ENCODE measurements at places on chromosomes 4 and X.
A peak's percentile ranks its signal among the peaks of the same experiment; 100 is the strongest.

- no peak for DNase-seq
These were observed 24.3 kb downstream of the MAGEB17 start for GRCh38 chrX:16191605-16192004.

- no peak for DNase-seq
These were observed 21.6 kb downstream of the ENOPH1 start for GRCh38 chr4:82452026-82452425.

- DNase-seq, result no peak
These were observed 48.9 kb upstream of the ZNF518B start for GRCh38 chr4:10506077-10506476.

- DNase-seq, result peak; percentile 11
These were observed 225.8 kb upstream of the SPRY1 start for GRCh38 chr4:123170843-123171242.

- no peak for DNase-seq
These were observed 17.8 kb downstream of the LAS1L start for GRCh38 chrX:65516756-65517155.

- no peak for DNase-seq
These were observed 53.8 kb downstream of the CPLX1 start for GRCh38 chr4:772118-772517.

DNA sequence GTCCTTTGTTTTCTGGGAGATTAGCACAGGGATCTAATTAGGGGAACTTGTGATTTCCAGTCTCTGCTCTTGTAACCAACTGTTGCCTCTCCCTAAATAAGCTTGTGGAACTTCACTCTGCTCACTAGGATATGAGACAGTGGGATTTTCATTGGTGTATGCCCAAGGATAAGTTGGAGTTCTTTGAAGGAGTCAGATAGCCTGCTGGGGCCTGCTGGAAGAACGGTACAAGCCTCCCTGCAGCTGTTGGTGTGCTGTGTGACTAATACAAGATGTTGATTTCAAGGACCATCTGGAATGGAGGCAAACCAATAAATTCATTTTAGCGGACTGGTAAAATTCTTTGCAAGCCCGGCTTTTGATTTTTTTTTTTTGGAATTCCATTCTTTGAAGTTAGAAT is 167.0 kb downstream of the AASDH start:
- DNase-seq, result peak; percentile 6

GRCh38 chr4:56123051-56123450 is 174.3 kb downstream of the CEP135 start:
- no peak for DNase-seq

- DNase-seq, result no peak
These were observed 30.1 kb downstream of the RASSF6 start for GRCh38 chr4:73589887-73590801.

DNA sequence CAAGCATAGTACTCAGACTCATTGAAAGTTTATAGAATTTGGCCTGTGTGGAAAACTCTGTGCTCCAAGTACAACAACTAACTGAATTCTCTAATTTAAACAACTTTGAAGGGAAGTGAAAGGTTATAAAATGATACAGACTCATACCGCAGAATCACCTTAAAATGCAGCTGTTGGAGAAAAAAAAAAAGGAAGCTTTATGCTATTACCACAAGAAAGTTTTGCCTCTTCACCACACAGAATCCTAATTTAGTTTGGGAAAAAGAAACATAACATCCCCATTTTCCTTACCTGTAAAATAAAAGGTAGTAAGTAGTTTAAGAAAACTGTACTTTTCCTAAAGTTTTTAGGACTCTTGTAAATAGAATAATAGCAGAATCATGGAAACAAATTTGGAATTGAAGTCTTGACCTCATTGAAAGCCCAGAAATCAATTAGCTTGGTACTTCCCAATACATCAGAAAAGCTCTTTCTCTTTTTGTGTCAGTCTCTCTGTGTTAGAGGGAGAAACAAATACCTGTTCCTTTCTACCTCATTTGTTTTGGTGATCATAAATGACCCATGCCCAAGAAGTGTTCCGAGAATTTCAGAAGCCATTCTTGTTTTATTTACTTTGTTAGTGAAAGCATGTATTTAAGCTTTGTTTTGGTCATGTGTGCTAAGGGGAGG is 78.8 kb downstream of the NFKB1 start:
- no peak for DNase-seq

- DNase-seq, result no peak
These were observed 401 bp upstream of the EDNRA start for GRCh38 chr4:147480502-147480890.

DNA sequence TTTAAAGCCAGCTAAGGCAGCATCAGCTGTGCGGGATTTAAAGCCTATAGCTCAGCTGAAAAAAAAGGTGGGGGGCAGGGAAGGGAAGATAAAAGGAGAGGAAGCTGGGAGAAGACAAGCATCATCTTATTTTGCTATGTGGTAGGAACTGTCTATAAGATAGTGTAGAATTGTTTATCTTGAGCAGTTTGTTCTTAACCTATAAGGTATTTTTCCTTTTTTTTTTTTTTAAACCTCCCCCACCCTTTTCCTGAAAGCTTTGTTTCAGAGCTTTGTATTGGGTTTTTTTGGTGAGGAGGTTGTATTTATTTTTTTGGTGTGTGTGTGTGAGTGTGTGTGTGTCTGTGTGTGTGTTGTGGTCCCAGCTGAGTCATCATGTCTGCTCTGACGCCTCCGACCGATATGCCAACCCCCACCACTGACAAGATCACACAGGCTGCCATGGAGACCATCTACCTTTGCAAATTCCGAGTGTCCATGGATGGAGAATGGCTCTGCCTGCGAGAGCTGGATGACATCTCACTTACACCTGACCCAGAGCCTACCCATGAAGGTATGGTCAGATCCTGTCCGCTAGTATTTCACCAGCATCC is 531 bp downstream of the RUFY3 start:
- peak; percentile 87 for DNase-seq

DNA sequence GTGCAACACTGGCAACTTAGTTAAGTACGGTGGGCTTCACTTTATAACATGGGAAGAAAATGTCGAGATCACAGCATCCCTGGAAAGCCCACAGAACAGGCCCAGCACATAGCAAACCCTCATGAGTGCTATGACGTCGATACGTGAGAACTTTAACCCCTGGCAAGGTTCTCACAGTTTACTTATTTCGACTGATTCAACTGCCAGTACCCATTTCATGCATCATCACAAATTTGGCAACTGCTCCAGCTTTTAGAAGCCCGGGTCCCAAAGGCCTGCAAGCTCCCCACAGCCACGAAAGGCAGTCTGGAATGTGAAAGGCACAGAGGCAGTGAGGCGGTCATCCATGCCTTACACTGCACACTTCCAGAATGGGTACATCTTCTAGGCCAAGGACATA is 41.2 kb downstream of the RELL1 start:
- peak; percentile 64 for DNase-seq

DNA sequence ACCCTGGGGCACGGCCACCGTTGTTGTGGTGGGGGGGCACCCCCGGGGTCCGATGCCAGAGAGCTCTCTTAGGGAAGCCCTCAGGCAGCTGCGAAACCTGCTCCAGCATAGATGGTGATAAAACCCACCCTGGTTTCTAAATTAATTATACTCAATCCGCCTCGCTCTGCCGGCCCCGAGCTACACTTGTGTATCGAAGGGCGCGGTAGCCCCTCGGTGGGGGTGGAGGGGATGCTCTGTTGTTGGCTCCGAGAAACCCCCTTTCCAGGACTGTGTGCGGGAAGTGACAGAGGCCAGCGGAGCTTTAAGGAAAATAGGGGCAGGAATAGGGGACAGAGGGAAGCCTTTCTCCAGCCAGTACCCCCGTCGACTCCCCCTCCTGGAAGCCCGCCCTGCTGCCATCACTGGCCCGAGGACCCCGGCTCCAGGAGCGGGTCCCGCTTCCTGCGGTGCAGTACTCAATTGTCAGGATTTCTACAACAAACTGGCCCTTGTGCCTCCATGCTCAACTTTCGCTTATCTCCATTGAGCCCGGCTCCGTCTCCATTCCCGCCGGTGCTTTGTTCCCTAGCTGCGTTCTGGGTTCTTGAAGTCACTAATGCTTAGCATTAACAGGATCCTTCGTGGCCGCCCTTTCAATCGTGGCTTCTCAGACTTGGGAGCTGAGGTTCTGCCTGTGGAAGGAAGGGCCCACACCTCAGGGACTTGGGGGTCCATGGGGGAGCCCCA is 408.2 kb downstream of the BCOR start:
- no peak for DNase-seq

DNA sequence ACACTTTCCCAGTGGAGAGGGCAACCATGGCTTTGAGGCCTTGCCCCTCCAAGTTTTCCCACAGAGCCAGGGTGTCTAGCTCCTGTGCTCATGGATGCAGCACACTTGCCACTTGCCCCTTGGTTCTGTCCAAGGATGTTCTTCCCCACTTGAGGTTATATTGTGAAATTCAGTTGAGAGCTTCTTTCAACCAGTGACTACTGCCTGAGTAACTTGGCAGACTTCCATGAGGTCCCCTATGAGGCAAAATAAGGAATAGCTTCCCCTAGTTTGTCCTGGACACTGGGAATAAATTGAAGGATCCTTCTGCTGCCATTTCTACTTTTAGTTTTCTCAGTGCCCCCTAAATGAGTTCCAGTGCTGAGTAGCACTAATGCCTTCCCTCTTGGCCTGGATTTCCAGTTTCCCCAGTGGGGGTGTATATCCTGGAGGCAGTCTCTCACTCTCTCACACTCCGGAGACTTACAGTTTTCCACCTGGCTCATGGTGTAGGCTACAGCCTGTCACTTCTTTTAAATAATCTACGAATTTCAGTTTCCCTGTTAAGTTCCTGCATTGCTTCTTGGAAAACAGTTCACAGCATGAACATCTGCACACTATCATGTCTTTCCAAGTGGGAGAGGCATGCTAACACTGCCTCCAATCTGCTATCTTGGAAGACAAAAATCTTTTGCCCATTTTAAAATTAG is 36.4 kb upstream of the ADH4 start:
- peak; percentile 60 for DNase-seq

- no peak for DNase-seq
These were observed 56.5 kb downstream of the SORBS2 start for GRCh38 chr4:185755451-185755850.

DNA sequence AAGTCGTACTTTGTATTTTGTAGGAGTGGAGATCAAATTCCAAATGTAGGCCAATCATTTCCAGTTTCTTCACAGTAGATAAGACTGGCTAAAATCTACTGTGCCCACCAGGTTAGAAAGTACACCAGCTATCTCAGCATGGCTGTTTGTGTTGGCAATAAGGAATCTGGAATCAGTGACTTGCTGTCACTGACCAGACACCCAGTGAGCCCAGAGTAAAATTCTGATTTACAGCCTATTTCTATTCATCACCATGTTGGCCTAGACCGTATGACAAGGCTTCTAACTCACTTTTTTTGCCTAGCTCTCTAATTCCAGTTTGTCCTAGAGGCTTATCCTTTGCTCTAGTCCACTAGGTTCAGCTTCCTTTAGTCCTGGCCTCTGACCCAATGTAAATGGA is 25.4 kb downstream of the SMIM43 start:
- DNase-seq, result no peak

GRCh38 chr4:170017252-170017651 is 8.9 kb downstream of the MFAP3L start:
- no peak for DNase-seq

DNA sequence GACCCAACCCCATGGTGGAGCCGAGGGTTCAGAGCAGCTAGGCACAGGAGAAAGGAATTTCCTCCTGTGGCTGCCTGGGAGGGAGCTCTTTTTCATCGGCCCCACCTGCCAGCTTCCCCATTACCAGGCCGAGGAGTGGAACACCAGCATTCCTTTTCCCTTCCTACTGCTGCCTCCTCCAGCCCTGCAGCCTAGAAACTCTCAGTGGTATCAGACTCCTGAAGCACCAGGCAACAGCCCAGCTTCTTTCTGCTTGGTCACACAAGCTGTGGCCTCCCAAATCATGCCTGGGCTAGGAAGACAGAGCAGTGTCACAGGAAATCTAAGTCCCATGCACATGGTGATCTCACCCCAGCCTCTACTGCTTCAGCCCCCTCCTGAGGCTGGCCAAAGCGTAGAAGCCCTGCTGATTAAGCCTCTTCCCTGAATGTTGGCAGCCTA is 30.1 kb downstream of the RTL5 start:
- DNase-seq, result no peak

DNA sequence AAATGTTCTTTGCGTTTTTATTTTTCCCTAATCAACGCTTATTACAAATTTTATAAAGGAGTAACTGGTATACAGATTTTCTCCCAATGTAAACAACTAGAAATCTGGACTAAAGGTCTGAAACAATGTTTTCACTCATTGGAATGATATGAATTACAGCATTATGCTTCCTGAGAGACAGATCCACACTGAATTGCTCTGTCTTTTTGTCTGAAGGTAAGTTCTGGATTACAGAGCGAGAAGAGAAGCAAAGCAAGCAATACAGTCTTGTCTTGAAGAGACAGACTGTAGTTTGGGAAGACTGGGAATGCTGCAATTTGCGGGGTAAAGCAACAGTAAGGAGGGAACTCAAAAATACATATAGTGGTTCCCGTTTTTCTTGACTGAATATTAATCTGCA is 262.2 kb upstream of the PABPC4L start:
- no peak for DNase-seq

DNA sequence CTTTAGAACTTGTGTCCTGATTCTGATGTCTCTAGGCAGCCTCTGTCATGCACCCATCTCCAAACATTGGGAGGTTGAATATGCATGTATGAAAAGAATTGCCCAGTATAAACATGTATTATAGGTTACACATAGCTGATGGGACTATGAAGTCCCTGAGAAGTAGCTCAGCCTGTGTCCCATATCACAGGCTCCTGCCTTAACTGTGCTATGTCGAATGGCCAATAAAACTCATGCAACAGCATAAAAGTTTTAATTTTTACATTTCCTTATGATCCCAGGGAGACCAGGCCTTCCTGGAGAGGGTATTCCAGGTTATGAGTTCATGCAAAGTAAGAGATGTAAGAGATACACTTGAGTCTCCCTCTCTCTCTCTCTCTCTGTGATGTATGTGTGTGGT is 217.4 kb downstream of the SHROOM3 start:
- DNase-seq, result no peak

- no peak for DNase-seq
These were observed 632.6 kb upstream of the CT83 start for GRCh38 chrX:117095393-117095792.

DNA sequence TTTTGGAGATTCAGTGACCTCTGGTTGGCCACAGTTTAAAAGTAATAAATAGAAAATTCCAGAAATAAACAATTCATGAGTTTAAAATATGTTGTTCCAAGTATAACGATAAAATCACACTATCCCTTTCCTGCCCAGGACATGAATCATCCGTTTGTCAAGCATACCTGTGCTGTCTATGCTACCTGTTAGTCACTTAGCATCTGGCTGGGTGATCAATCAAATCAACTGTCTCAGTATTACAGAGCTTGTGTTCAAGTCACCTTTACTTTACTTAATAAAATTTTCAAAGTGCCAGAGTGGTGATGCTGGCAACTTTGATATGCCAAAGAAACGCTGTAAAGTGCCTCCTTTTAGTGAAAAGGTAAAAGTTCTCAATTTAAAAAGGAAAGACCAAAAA is 979.5 kb upstream of the NDST4 start:
- no peak for DNase-seq

DNA sequence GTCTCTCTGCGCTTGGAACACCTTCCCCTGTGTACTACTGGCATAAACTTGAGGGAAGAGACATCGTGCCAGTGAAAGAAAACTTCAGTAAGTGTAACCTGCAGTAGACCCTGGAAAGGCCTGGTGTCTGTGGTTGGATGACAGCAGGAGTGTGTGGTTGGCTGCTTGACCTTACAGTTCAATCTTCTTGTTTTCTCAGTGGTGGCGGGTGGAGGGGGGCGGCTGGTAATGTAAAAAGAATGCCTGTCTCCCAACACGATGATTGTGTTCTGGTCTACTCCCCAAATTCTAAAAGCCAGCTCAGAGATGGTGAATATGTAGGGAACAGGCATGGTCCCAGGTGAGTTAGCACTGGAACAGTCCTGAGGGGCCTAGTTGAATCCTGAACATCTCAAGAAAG is 18.6 kb downstream of the PSMD10 start:
- peak; percentile 73 for DNase-seq
